ENCODE measurements at places on chromosomes 6 and 20.

DNA sequence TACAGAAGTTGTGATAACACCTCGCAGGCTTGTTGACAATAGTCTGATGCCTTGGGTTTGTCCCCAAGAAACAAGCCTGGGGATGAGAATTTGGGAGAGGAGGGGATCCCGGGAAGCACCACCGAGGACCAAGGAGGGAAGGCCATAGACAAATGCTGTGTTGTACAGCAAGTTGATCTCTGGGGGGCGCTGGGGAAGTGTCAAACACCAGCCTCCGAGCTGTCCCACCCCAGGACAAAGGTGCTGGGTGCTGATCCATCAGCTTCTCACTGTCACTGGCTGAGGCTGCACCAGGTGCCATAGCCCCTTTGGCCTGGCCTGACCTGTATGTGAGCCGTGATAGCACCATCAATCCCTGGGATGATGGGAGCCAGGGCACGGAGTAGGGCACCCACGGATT, 64.0 kb downstream of the SYNDIG1 start:
- DNase-seq, result no peak

DNA sequence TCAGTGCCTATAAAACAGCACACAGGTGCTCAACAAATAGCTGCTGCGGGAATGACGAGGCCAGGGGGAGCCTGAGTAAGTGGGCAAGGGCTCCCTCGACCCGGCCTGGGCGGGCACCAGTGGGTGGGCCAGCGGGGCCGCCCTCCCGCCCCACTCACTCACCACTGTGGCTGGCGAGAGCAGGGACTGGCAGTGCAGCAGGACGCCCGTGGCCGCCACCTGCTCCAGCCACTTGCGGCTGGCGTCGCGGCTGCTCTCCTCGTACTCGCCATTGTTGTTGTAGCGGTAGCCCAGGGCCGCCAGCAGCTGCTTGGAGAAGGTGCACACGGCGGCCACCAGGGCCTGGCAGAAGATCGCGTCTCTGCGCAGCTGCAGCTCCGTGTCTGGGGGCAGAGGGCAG, 191.5 kb downstream of the PREX1 start:
- DNase-seq, result no peak

DNA sequence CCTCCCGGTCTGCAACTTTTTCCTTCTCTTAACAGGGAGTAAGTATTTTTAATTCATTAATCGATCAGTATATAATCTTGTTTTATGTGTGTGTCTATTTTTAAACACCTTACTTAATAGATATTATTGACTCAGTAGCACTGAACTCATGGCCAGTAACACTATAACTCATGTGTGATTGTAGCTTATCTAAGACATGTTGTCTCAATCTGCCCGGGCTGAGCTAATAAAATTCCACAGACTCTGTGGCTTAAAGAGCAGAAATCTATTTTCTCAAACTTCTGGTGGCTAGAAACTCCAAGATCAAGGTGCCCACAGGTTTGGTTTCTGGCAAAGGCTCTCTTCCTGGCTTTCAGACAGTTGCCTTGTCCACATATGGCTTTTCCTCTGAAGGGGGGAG, 68.8 kb upstream of the TNFAIP3 start:
- no peak for DNase-seq

DNA sequence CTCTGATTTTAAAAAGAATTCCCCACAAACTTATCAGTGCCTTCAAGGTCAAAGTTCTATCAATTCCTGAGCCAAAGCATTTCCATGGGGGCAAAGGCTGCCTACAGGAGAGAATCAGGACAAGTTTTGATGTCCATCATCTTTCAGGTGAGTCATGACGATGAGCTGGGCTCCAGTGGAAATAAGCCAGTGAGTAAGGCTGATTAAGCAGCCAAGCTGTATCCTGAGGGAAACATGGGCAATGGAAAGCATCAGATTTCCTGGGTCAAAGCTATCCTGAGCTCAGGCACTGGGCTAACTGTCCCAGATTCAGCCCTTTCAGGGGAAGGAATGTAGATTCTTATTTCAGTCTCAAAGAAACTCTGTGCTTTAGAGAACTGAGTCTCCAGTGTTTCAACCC, 377.4 kb downstream of the CD109 start:
- DNase-seq, result no peak
